Mucosa of descending colon (tissue), 3 donors: ENCODE measurements at places on chromosomes 4 and X.

DNA sequence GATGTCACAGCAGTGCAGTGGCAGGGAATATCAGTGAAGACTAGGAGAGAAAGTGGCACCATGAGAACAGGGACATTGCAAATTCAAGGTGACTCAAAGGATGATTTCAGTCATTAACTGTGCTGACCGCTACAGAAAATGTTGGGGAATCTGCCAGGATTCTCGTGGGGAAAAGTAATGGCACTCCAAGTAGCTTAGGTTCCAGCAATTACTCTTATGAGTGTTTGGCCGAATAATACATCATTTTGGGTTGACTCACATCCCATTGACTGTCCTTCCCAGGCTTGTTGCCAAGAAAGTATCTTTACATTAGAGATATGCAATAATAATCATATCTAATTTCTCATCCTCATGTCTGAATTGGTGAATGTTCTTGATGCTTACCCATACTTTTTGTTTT, 1411.1 kb upstream of the PCDH7 start:
- DNase-seq: no peak

- no peak for DNase-seq
Observed at GRCh38 chr4:23788460-23788859, 101.4 kb downstream of the PPARGC1A start.

- DNase-seq: no peak
Observed at GRCh38 chr4:182263562-182263961, 20.4 kb downstream of the TENM3 start.

GRCh38 chr4:112184438-112184837, 39.2 kb downstream of the FAM241A start:
- no peak for DNase-seq
